ENCODE measurements at places on chromosomes 6 and 20. TPM values are rescaled to one million over a fixed set of nuclear protein-coding genes. Genes with fewer than 3 reads are reported as not detected.

DNA sequence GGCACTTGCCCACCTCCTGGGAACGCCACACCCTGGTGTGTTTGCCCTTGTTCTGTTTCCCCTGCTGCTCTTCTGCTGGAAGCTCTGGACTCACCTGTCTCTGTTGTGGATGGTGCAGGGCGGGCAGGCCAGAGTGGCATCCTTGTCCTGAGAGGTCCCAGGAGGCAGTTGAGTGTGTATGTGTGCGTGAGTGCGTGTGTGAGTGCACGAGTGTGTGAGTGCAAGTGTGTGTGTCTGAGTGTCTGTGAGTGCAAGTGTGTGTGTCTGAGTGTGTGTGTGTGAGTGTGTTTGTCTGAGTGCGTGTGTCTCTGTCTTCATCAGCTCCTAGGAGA, 12.2 kb downstream of the IGF2R start:
- no peaks in the 10 kb centered on the region for H3K27me3 ChIP-seq
- H3K4me3 ChIP-seq: peak overlapping the region; percentile 82
- no peak for DNase-seq
- peaks cover 96% of the 10 kb centered on the region for H3K4me1 ChIP-seq
- no peaks in the 10 kb centered on the region for H3K36me3 ChIP-seq
- peak overlapping the region; percentile 88 for H3K27ac ChIP-seq

DNA sequence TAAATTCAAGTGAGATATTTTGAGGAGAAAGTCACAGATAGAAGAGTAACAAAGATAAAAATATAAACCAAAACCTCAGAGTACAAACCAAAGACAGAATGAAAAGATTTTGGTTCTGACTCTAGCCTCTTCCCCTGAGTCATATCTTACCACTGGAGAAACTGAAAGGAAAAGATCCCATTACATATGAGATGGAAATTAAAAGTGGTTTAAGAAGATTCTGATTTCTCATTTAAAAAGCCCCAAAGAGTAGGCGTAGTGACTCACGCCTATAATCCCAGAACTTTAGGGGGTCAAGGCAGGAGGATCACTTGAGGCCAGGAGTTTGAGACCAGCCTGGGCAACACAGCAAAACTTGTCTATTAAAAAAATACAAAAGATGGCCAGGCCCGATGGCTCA, 30.6 kb downstream of the SPINT4 start:
- no peaks in the 10 kb centered on the region for H3K36me3 ChIP-seq
- H3K27ac ChIP-seq: no peak overlapping the region
- H3K4me3 ChIP-seq: no peak overlapping the region
- H3K4me1 ChIP-seq: no peaks in the 10 kb centered on the region

The SEMG2 gene
- total RNA-seq: not detected

- peaks cover 9% of the 10 kb centered on the region for H3K4me1 ChIP-seq
- H3K27ac ChIP-seq: peak overlapping the region; percentile 67
- peaks cover 36% of the 10 kb centered on the region for H3K27me3 ChIP-seq
Measured at GRCh38 chr6:151290877-151291721, 51.3 kb downstream of the AKAP12 start.

- peaks cover 25% of the 10 kb centered on the region for H3K4me1 ChIP-seq
- peak overlapping the region; percentile 98 for H3K27ac ChIP-seq
- peak overlapping the region; percentile 77 for H3K4me3 ChIP-seq
- H3K27me3 ChIP-seq: no peaks in the 10 kb centered on the region
- H3K36me3 ChIP-seq: peaks cover 18% of the 10 kb centered on the region
- DNase-seq: no peak
Measured at GRCh38 chr20:5836569-5836968, 86.4 kb downstream of the SHLD1 start.

- peak overlapping the region; percentile 94 for H3K4me3 ChIP-seq
- DNase-seq: peak; percentile 25
- H3K27me3 ChIP-seq: no peaks in the 10 kb centered on the region
- H3K36me3 ChIP-seq: peaks cover 2% of the 10 kb centered on the region
- peaks cover 15% of the 10 kb centered on the region for H3K4me1 ChIP-seq
Measured at GRCh38 chr6:30260036-30260504, 46.9 kb upstream of the TRIM26 start.

The TRDN gene
- total RNA-seq: not detected
